ENCODE measurements at places on chromosomes 12 and 14. TPM values are rescaled to one million over a fixed set of nuclear protein-coding genes. Genes with fewer than 3 reads are reported as not detected.

The LMNTD1 gene
- total RNA-seq, result 0.14 TPM

The FAM181A gene
- total RNA-seq, result not detected

The HRK gene
- under 0.01 TPM for total RNA-seq

The GPD1 gene
- under 0.01 TPM for total RNA-seq

The RTL1 gene
- total RNA-seq, result not detected

The C12orf54 gene
- 3.5 TPM for total RNA-seq

The IFI27L2 gene
- total RNA-seq, result 39.5 TPM

The MIP gene
- total RNA-seq, result not detected

The STAC3 gene
- total RNA-seq, result 0.36 TPM

The NYNRIN gene
- 23.3 TPM for total RNA-seq

The HSPB8 gene
- 2.7 TPM for total RNA-seq

The RASSF9 gene
- total RNA-seq, result 1.7 TPM

The TMEM229B gene
- 4.8 TPM for total RNA-seq

The MAP1LC3B2 gene
- 3.0 TPM for total RNA-seq

The CFL2 gene
- 21.2 TPM for total RNA-seq

The SSPN gene
- 3.1 TPM for total RNA-seq
